ENCODE measurements at places on chromosomes 12 and 14.
A peak's percentile ranks its signal among the peaks of the same experiment; 100 is the strongest.

GRCh38 chr12:104490850-104491249 lies 34.1 kb downstream of the CHST11 start:
- no peak for DNase-seq

DNA sequence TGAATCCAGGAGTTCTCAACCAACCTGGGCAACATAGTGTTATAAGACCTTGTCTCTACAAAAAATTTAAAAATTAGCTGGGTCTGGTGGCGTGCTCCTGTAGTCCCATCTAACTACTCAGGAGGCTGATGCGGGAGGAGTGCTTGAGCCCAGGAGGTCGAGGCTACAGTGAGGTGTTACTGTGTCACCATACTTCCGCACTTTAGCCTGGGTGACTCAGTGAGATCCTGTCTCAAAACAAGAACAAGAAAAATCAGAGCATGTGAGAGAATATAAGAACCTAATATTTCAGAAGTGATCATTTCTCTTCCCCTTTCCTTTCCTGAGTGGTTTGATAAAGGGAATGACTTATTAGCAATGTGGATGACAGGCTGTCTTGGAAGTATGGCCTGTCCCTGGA lies 9.5 kb downstream of the TRAF3 start:
- DNase-seq: no peak

DNA sequence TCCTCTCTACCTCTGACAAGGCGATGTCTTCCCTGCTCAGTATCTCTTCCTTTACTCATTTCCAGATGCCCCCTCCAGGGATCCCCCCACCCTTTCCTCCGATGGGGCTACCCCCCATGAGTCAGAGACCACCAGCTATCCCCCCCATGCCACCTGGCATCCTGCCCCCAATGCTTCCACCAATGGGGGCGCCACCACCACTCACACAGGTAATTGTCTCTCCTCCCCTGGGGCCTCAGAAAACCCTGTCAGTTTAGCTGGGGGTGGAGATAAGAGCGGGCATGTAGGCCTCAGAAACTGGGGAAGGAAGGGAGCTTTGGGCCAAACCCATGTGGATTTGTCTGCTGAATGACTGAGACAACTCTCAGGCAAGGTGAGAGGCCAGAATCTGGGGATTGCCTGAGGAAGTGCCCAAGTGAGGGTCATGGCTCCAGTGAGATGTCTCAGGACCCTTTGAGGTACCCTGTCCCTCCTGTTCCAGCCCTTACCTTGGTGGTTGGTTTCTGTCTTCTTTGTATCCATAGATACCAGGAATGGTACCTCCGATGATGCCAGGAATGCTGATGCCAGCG lies 8.1 kb downstream of the PRPF40B start:
- DNase-seq: no peak

- DNase-seq: no peak
Measured at GRCh38 chr14:93231129-93231979, 24.3 kb downstream of the UBR7 start.

DNA sequence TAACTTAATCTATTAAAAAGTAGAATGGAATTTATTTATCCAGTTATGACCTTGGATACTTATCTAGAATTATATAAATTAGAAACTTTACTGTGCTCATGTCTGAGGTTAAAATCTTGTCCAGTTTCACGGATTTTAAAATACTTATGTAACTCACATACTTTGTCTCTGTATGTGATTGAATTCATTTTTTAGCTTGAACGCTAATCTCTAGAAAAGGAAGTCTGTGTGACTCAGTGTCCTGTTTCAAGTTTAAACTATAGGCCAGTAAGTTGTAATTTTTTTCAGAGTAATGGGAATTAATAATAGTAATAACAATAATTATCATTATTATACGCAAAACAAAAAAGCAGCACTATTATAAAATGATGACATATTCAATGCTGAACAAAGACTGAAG lies 168.6 kb downstream of the CPNE8 start:
- DNase-seq: no peak

- DNase-seq: no peak
Measured at GRCh38 chr12:42801271-42801670, 211.7 kb upstream of the PRICKLE1 start.

- DNase-seq: no peak
Measured at GRCh38 chr12:54251667-54252284, 28.1 kb downstream of the CBX5 start.

- DNase-seq: no peak
Measured at GRCh38 chr14:99944241-99944651, 121.0 kb upstream of the EVL start.

GRCh38 chr12:82874945-82875344 lies 188.2 kb downstream of the TMTC2 start:
- no peak for DNase-seq

GRCh38 chr12:93689076-93689834 lies 12.1 kb downstream of the CRADD start:
- no peak for DNase-seq

GRCh38 chr14:32397861-32398640 lies 69.0 kb downstream of the AKAP6 start:
- no peak for DNase-seq

DNA sequence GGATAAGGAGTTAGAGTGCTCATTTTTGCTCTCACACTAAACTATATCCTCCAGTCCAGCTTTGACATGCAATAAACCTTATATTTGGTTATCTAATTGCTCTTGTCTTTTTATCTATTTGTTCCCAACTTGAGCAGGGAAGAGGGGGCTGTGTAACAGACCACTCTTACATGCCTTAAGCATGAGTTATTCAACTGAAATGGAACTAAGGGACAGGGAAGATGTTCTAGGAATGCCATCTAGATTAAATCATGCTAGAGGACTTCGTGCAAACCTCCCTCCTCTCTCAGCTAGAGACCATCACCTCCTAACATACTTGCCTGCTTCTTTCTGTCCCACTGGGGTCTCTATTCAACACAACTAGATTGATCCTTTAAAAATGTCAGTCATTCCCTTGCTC lies 20.6 kb downstream of the SPX start:
- DNase-seq: no peak

- no peak for DNase-seq
Measured at GRCh38 chr12:117760990-117761389, 207.8 kb downstream of the KSR2 start.

GRCh38 chr14:72736786-72737559 lies 156.9 kb downstream of the DPF3 start:
- DNase-seq: no peak

DNA sequence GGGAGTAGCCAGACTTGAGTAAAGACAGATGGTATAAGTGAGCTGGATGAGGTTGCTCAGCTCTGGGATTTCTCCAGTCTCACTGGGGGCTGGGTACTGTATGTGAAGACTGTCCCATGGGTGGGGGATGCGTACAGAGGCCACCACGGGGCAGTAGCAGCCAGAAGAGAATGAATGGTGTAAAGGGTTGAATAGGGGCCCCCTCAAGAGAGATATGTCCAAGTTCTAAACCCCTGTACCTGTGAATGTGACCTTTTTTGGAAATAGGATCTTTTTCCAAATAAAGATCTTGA lies 21.8 kb upstream of the BCDIN3D start:
- peak; percentile 11 for DNase-seq

DNA sequence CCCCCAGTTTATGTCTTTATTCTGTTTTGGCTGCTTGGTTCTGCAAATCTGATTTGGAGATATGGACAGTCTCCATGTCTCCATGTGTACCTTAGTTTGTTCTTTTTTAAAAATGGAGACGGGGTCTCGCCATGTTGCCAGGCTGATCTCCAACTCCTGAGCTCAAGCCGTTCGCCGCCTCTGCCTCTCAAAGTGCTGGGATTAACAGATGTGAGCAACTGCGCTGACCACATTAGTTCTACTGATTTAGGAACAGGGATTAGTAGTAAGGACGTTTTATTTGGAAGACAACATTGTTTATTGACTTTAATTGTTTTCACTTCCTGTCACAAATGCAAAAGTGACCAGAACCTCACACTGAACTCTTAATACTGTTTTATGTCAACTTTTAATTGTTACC lies 14.7 kb downstream of the AEBP2 start:
- DNase-seq: no peak

DNA sequence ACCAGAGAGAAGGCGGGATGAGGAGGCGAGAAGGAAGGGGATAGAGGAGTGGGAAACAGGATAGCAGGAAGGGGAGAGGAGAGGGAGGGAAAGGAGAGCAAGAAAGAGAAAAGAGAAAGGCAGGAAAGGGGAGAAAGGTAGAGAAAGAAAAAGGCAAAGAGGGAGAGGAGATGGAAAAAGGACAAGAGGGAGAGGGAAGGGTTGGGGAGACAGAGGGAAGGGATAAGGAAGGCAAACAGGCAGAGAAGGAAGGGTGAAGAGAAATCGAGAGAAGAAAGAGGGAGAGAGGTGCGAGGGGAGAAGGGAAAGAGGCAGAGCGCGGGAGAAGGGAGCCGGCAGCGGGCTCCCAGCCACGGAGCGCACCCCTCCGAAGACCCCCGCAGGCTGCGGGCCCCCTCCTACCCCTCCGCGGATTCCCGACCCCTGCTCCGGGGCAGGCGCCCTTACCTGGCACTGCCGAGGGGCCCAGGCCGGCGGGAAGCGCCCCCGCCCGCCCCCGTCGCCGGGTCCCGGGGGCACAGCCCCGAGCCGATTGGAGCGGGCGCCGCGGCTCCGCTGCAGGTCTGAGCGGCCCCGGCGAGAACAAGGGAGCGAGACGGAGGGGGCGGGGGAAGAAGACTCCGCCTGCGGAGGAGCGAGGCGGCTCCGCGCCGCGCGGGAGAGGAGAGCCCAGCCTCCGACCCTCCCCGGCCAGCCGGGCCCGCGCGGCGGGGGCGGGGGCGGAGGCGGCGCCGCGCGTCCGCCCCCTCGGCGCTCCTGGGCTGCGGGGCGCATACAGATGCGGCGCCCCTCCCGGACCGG lies at the start of gene CDH24:
TSS of gene CDH24 (minus strand) at position 565 of the 801 bp plus-strand sequence. CDS start 1,787 bp downstream, outside the sequence.
- DNase-seq: peak; percentile 65

- no peak for DNase-seq
Measured at GRCh38 chr12:102992297-102992696, 34.8 kb downstream of the ASCL1 start.

DNA sequence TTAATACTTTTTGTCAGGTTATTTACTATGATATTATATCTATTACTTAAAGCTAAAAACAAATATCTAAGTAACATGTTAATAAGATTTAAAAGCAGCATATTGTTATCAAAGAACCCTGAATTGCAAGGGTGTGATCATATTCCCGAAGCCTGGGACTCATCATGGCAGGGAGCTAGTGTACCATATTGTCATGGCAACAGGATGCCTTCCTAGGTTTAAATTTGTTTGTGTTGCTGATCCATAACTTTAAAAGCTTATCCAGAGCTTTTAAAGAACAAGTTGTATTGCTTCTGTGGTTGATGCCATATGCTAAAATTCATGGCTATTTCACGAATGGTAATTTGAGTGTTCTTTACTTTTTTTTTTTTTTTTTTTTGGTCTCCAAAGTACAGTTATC lies 500.5 kb downstream of the NAV3 start:
- no peak for DNase-seq

DNA sequence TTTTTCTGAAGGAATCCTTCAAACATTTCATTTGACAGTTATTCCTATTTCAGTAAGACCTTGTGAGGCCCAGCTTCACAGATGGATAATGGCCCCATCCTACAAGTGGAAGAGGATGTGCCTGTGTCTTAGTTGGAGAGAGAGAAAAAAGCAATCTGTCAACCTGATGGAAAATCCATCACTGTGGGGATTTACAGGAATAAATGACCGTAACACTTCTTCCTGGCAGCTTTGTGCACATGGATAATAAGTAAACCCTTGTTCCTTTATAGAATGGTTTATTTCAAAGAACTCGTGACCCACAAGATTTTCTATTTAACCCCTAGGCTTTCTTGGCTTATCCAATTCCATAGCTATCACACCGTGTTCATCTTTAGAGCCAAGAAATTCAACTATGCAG lies 121.4 kb upstream of the PCED1B start:
- DNase-seq: no peak

DNA sequence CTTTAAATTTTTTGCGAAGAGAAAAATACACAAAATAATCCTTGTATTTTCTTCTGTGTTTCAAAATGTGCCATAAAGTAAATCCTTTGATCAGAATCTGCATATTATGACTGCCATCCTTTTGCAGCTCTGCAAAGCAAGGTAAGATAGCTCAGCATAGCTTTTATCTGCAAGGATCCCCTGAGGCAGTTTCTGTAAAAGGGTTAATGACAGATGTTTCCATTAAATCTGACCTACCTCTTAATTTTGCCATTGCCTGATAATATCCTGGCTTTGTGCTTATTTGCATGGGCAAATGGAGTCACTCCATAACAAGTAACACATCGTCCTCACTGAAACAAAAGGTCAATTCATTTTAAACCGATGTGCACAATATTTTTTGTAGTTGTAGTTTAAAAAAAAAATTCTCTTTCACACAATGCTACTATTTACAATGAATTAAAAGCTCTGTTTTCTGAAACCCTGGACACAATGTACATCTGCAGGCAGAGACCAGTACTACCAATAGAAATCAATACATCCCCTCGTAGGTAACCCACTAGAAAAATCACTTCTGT lies 108.5 kb upstream of the SOX5 start:
- no peak for DNase-seq

- DNase-seq: peak; percentile 15
Measured at GRCh38 chr12:5910790-5911548, 34.1 kb downstream of the ANO2 start.

All from H9 (cell line).